ENCODE measurements at places on chromosomes 1 and 21. TPM values are rescaled to one million over a fixed set of nuclear protein-coding genes. Genes with fewer than 3 reads are reported as not detected.

The FMN2 gene
- not detected for total RNA-seq

The MFSD2A gene
- 22.3 TPM for total RNA-seq

The SELL gene
- 111 TPM for total RNA-seq

GRCh38 chr1:64906447-64906846 lies 59.9 kb downstream of the JAK1 start:
- no peak for DNase-seq

The FALEC gene
- total RNA-seq = not detected

- DNase-seq = no peak
Measured at GRCh38 chr1:212367474-212368072, 47.1 kb downstream of the PACC1 start.

DNA sequence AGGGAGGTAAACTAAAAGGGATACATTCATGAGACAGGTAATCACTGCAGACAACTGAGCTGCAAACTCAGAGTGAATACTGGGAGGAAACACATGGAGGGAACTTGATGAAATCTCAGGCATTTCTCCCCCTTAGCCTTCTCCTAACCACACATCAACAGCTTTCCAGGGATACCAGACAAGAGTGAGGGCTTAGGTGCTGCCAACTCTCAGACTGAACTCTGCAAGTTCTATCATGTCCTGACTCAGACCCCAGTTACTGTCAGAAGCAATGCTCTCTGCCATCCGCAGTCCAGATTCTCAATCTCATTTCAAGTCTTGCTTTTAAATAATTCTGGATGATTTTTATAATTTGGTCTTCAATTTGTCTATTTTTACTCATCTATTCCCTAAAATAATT lies 267.3 kb downstream of the LTN1 start:
- DNase-seq = no peak

The ACKR1 gene
- total RNA-seq = not detected

DNA sequence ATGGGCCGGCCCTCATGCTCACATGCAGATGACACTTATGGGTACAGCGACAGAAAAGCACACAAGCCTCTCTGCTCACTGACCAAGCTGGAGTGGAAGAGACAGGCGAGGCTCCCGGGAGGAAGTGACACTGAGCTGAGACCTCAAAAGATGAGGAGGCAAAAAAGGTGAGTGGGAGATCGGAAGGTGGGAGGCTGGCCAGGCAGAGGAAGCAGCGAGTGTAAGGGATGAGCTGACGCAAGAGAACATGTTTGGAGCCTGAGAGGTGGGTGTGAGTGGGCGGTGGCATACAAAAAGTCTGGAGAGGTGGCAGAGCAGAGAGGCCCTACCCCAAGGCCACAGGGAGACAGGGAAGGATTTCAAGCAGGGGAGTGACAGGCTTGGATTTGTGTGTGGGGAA lies 18.2 kb upstream of the CDCP2 start:
- DNase-seq = no peak

- no peak for DNase-seq
Measured at GRCh38 chr21:29371464-29371863, 72.7 kb downstream of the BACH1 start.

The MCOLN2 gene
- total RNA-seq = 20.4 TPM

DNA sequence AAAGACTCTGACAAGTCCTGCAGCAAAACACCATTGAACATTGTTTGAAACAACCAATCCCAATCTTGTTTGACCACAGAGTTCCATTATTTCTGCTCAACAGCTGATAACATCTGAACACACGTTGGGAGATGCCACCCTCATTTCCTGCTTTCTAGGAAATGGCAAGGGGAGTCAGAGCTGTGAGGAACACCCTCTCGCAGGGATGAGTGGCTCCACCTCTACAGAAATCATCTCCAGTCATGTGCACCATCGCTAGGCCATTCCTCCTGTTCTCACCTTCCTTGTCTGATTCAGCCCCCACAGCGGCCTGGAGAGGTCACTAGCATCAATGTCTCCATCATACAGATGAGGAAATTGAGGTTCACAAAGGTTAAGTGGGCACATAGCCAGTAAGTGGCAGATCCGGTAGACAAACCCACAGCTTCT lies 22.4 kb upstream of the RUNX3 start:
- DNase-seq = no peak

DNA sequence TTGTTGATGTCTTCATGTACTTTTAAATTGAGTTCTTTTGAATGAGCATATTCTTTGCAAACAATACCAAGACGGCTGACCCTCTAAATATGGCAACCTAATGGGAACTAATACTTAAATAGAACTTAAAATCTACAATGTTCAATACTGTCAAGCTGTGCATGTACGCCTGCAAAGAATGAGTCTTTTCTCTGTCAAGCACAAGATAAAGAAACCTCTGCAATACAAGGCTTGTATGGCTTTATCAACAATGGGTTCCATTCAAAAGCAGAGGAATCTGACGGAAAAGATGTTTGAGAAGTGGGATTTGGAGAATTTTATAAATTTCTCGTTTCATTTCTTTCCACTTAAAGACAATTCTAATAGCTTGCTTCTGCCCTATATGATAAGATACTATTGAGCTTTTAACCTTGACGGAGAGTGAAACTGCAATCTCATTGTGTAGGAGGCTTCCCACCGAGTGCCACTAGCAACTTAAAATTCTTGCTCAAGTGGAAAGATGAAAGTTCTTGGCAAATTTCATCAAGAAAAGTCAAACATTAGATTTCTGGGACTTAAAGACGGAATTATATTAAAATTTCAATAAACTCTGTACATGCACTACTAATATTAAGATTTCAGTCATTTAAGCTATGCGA lies 119.8 kb downstream of the RGS21 start:
- no peak for DNase-seq

The C1orf210 gene
- not detected for total RNA-seq

- peak; percentile 55 for DNase-seq
Measured at GRCh38 chr21:34073749-34074282, 438 bp downstream of the MRPS6 start.

DNA sequence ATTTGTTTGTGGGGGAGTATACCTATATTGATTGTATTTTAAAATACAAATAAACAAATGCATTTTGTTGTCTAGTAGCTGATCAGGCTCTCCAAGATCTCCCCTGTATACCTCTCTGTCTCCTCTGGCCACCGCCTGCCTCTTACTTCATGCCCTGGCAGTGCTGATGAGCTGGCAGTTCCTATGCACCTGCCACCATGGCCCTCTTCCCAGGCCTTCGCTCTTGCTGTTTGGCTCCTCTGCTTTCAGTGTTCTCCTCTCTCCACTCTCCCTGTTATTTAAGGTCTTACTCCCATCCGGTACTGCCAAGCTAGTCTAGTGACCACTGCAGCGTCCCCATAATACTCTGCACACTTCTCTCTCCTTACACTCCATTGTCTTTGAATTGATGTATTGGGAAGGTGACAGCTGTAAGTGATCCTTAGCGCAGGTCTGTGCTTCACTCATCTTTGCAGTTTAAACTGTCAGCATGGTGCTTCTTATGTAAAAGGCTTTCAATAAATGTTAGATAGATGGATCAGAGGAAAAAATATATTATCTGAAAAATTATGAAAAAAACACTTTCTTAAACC lies 88.1 kb upstream of the ATP1A1 start:
- no peak for DNase-seq

DNA sequence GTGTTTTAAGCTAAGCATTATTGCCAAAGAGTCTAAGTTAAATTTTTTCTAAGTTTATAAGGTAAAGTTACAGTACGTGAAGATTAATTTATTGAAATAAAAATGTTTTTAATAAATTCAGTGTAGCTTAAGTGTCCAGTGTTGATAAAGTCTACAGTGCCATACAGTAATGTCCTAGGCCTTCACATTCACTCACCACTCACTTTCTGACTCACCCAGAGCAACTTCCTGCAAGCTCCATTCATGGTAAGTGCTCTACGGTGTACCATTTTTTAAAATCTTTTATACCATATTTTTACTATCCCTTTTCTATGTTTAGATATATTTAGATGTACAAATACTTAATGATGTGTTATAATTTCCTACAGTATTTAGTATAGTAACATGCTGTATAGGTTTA lies 173.2 kb downstream of the CACNA1E start:
- no peak for DNase-seq

The FMO1 gene
- total RNA-seq = not detected

GRCh38 chr1:970242-970972 lies 4.1 kb downstream of the PLEKHN1 start:
- no peak for DNase-seq

The MROH9 gene
- not detected for total RNA-seq

DNA sequence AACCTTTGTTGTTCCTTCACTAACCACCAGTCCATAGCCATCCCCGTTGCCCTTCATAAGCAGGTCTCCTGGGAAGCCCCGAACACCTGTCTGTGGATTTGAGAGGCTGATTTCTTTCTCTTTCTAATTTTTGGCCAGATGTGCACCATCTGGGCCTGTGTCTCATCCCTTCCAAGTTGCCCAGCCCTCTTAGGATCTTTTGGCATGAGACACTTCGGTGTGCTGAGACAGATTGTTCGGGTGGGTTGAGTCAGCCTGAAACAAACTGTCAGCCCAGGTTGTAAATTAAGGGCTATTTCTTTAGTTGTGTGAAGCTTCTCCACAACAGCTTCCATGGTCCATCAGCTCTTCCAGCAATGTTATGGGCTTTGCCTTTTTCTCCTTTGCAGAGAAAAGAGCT lies 1.4 kb upstream of the DNAJC11 start:
- no peak for DNase-seq

The SLAMF9 gene
- not detected for total RNA-seq

DNA sequence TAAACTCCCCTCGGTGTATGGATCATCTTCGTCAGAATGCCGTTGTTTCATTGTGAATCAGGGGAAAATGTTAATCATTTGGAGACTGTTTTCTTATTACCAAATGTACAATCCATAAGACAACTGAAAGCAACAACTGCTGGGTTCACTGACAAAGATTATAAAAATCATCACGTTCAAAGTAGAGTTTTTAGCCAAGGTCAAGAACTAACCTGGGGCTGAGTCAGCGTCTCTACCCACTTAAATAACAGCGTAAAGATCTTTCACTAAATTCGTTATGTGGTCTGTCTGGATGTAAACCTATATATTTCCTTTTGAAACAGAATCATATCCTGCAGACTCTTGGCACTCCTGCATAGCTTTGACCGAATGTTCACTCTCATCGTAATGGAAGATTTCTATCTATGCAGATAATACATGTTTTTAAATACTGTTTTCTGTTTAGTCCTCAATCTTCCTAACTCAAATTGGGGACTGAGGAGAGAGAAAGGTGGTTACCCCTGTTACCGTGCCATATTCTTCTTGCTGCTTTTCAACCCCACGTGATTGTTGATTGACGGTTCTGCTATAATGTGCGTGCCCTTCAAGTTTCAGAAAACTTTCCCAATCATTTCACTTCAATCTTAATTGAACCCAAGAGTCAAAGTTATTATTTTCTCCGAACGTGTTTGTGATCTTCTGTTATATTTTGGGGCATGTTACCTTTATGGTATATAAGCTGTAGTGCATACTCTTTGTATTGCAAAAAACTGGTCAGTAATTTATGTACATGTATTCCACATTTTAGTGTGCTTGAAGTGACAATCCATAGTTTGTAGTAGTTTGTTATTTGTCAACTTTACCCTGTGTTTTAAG lies 15.6 kb upstream of the NCMAP start:
- no peak for DNase-seq

- peak; percentile 61 for DNase-seq
Measured at GRCh38 chr1:31760471-31761470, 3.4 kb downstream of the ADGRB2 start.

The SCNM1 gene
- total RNA-seq = 80.9 TPM

The TEX38 gene
- not detected for total RNA-seq

The C8B gene
- not detected for total RNA-seq

The FAM43B gene
- not detected for total RNA-seq

- DNase-seq = no peak
Measured at GRCh38 chr21:41318218-41318617, 1.6 kb downstream of the FAM3B start.

- DNase-seq = no peak
Measured at GRCh38 chr1:32055416-32055815, 17.3 kb upstream of the TMEM39B start.

The TRAPPC3 gene
- 59.4 TPM for total RNA-seq

- DNase-seq = no peak
Measured at GRCh38 chr1:204080163-204080903, 7.4 kb downstream of the SOX13 start.

DNA sequence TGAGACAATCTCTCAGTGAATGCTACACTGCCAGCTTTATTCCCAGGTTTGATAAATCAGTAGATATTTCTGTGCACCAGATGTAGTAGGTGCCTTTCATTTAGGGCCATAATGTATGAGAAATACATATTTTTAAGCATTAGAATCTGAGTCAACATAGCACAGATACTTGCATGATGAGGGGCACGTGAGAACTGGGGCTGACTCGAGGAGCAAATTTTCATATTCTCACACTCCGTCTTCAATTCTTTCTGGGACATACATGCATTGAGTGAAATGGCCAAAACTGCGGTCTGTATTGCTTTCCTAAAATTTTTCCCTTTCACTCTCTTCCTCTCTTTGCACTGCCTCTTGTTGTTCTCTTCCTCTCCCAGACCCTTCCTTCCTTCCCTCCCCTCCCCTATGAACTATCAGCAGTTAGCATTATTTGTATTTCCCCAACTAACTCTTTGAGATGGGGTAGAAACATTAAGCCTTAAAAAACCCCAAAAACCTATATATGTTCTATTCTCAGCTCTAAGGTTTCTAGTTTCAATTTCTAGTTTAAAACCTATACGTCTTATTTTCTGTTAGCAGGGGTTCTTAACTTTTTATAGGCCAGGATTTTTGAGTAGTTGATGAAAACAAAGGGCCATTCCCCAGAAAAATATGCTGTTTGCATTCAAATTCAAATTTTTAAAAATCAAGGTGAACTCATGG lies 289.1 kb downstream of the PTBP2 start:
- no peak for DNase-seq

The ANKRD45 gene
- total RNA-seq = not detected

The NT5C1A gene
- total RNA-seq = 0.32 TPM

DNA sequence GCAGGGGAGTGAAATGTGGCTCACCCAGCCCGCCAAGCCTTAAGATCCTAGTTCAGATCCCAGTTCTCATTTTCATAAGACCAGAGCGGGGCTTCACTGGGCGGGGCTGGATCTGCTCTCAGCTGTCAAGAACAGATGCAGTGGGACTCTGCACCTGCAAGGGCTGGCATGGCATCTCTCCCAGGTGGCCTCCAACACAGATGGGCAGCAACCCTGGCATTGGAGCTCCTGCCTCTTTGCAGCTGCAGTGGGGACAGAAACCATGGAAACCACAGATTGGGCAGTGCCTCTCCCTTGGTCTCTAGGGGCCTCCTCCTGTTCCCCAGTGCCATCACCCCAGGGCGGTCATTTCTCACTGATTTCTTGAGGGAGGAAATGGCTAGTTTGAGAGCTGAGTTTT lies 267.7 kb downstream of the PRDM2 start:
- DNase-seq = no peak

DNA sequence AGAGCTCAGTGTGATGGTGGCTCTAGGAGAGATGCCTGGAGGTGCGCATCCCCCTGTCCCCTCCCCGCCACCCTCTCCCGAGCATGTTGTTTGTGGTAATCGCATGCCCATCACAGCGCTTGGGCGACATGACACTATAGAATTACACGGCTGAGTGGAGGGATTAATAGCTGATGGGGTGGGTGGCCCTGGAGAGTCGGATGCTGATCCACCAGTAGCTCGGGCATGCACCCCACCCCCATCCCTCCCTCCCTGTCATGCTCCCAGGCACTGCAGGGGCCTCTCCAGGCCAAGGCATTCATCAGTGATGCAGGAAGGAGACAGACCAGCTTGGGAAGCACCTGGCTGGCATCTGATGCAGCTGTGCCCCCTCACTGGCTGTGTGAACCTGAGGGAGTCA lies 159.0 kb upstream of the IGSF21 start:
- no peak for DNase-seq

GRCh38 chr21:34192646-34193285 lies 119.4 kb downstream of the MRPS6 start:
- DNase-seq = peak; percentile 15

- no peak for DNase-seq
Measured at GRCh38 chr1:219876798-219877209, 51.6 kb downstream of the SLC30A10 start.

Measured in activated naive CD8-positive, alpha-beta T cell treated with anti-CD3 and anti-CD28 coated beads for 36 hours (primary cell).